ENCODE measurements at places on chromosomes 12 and 14. TPM values are rescaled to one million over a fixed set of nuclear protein-coding genes. Genes with fewer than 3 reads are reported as not detected.

GRCh38 chr14:58662018-58662417 is 24.3 kb downstream of the DACT1 start:
- H3K4me1 ChIP-seq, result no peaks in the 10 kb centered on the region
- H3K36me3 ChIP-seq, result no peaks in the 10 kb centered on the region
- H3K27me3 ChIP-seq, result no peaks in the 10 kb centered on the region

DNA sequence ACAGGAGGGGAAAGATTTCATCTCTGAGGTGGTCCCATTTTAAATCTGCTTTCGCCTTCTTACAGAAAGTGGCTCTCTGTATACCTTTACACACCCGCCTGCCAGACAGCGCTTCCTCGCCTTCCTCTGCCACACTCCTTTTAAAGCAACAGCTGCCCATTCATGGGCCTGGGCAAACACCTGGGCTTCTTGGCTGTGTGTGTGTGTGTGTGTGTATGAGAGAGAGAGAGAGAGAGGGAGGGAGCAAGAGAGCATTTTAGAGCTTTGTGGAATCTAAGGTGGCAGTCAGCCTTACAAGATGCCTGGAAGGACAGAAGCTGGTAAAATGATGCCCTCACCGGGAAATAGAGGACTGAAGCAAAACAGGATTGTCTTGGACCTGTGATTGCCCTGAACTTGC is 20.0 kb downstream of the PTHLH start:
- H3K27ac ChIP-seq, result no peak overlapping the region
- H3K36me3 ChIP-seq, result no peaks in the 10 kb centered on the region
- DNase-seq, result no peak

GRCh38 chr12:96698521-96698920 is 208.5 kb upstream of the NEDD1 start:
- H3K4me1 ChIP-seq, result no peaks in the 10 kb centered on the region
- no peak for DNase-seq
- H3K27ac ChIP-seq, result no peak overlapping the region
- no peaks in the 10 kb centered on the region for H3K27me3 ChIP-seq
- no peak overlapping the region for H3K4me3 ChIP-seq

- H3K27me3 ChIP-seq, result no peaks in the 10 kb centered on the region
- H3K4me1 ChIP-seq, result no peaks in the 10 kb centered on the region
- H3K36me3 ChIP-seq, result no peaks in the 10 kb centered on the region
- no peak overlapping the region for H3K27ac ChIP-seq
- H3K4me3 ChIP-seq, result no peak overlapping the region
These were observed 251.3 kb downstream of the SLC16A7 start for GRCh38 chr12:59847127-59847526.

GRCh38 chr12:89033062-89033461 is 319.2 kb downstream of the DUSP6 start:
- H3K4me3 ChIP-seq, result no peak overlapping the region
- no peaks in the 10 kb centered on the region for H3K36me3 ChIP-seq
- DNase-seq, result no peak
- H3K4me1 ChIP-seq, result no peaks in the 10 kb centered on the region
- H3K27ac ChIP-seq, result no peak overlapping the region

DNA sequence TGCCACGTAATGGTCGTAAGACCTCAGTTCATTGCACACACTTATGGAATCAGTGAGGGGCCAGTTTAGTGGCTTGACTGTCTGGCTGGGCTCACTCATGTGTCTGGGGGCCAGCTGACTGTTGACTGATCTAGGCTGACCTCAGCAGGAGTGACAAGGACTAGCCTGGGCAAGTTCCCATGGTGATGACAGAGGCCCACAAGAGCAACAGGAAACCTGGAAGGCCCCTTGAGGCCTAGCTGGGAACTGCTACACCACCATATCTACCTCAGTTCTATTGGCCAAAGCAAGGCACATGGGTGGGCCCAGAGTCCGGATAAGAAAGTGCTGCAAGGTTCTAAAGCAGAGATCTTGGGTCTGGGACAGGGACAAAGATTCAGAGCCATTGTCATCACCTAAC is 21.3 kb upstream of the RFLNA start:
- no peak overlapping the region for H3K4me3 ChIP-seq
- H3K36me3 ChIP-seq, result no peaks in the 10 kb centered on the region
- no peak overlapping the region for H3K27ac ChIP-seq
- H3K27me3 ChIP-seq, result no peaks in the 10 kb centered on the region
- DNase-seq, result no peak

GRCh38 chr12:110906985-110907384 is 13.4 kb downstream of the MYL2 start:
- DNase-seq, result no peak
- H3K4me3 ChIP-seq, result no peak overlapping the region
- no peaks in the 10 kb centered on the region for H3K4me1 ChIP-seq
- H3K27me3 ChIP-seq, result no peaks in the 10 kb centered on the region

GRCh38 chr12:69056743-69057515 is 124.0 kb upstream of the CPM start:
- DNase-seq, result no peak
- no peaks in the 10 kb centered on the region for H3K27me3 ChIP-seq
- no peak overlapping the region for H3K4me3 ChIP-seq
- no peaks in the 10 kb centered on the region for H3K36me3 ChIP-seq

DNA sequence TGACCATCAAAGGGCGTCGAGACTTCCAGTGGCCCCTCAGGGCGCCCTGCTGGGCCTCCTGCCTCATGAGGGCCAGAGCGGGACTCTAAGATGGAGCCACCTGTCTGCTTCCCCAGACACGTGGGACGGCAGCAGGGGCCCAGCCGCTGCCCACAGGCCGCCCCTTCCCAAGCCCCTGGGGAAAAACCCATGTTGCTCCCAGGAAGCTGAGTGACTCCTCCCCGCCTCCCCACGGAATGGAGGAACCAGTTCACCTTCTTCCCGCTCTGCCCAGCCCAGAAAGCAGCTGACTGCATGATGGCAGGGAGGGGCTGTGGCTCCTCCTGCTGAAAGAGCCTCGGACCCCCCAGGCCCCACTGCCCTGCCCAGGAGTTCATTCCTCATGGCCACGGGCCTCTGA is 14.9 kb downstream of the RAB35 start:
- H3K4me1 ChIP-seq, result peaks cover 25% of the 10 kb centered on the region
- peak overlapping the region; percentile 29 for H3K27ac ChIP-seq
- no peak overlapping the region for H3K4me3 ChIP-seq
- no peaks in the 10 kb centered on the region for H3K27me3 ChIP-seq

IGFBP6 gene
- total RNA-seq, result 12.9 TPM

BMP4 gene
- 5.4 TPM for total RNA-seq

ZDHHC22 gene
- total RNA-seq, result not detected
